ENCODE measurements at places on chromosomes 5 and 9. TPM values are rescaled to one million over a fixed set of nuclear protein-coding genes. Genes with fewer than 3 reads are reported as not detected.

Gene CTXN3
- total RNA-seq, result not detected

GRCh38 chr9:128254855-128255759 is 20.7 kb downstream of the GOLGA2 start:
- peak; percentile 74 for DNase-seq

- no peak for DNase-seq
Observed at GRCh38 chr9:135508211-135508820, 7.8 kb downstream of the MRPS2 start.

Gene ANXA1
- 1,064 TPM for total RNA-seq

DNA sequence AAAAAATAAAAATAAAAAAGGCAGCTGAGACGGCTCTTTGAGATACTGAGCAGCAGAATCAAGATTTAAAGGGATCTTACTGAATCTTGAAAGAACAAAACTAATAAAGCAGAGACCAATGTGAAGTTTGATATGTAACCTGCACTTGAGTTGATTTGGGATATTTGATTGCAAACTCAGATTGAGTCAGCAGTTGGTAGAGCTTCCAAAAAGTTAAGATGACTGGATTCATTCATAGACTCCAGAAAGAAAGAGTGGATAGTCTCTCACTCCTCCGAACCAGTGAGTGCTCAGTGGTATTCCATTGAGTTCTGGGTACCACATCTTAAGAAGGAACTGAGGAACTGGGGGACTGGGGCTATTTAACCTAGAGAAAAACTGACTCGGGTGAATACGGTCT is 52.7 kb upstream of the TESK1 start:
- no peak for DNase-seq

DNA sequence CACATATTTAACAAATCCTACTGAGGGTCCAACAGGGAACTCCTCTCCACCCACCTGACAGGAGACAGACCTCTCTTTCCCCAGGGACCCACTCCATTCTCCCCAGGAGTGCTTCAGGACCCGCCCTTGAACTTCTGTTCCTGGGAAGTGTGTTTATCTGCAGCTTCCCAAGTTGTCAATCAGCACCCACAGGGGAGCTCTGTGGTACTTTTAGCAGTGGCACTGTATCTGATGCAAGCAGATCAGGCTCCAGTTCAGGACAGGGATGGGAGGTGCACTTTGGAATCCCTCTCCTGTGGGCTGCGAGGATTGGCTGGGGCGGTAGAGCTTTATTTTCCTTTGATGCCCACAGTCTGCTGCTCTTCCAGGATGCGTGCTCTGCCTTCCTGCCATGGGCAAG is 8.7 kb downstream of the GALNT10 start:
- DNase-seq, result peak; percentile 66

GRCh38 chr5:61320860-61321259 is 11.2 kb upstream of the ZSWIM6 start:
- no peak for DNase-seq

Gene IFNA13
- total RNA-seq, result not detected

GRCh38 chr9:101209670-101210069 is 175.1 kb downstream of the BAAT start:
- no peak for DNase-seq

Measured in Daoy (cell line).